ENCODE measurements at places on chromosomes 6 and 20. TPM values are rescaled to one million over a fixed set of nuclear protein-coding genes. Genes with fewer than 3 reads are reported as not detected.

FBXO5 gene
- total RNA-seq = 3.0 TPM

NHSL1 gene
- 2.1 TPM for total RNA-seq

TBXT gene
- not detected for total RNA-seq

RXRB gene
- total RNA-seq = 30.6 TPM

HLA-DPB1 gene
- 51.6 TPM for total RNA-seq

- no peak for DNase-seq
Observed at GRCh38 chr6:166206510-166207283, 39.0 kb upstream of the TBXT start.

- DNase-seq = no peak
Observed at GRCh38 chr20:63952210-63952535, 4.0 kb downstream of the UCKL1 start.

GRCh38 chr6:131947986-131948661 is 3.0 kb downstream of the CCN2 start:
- no peak for DNase-seq

DNA sequence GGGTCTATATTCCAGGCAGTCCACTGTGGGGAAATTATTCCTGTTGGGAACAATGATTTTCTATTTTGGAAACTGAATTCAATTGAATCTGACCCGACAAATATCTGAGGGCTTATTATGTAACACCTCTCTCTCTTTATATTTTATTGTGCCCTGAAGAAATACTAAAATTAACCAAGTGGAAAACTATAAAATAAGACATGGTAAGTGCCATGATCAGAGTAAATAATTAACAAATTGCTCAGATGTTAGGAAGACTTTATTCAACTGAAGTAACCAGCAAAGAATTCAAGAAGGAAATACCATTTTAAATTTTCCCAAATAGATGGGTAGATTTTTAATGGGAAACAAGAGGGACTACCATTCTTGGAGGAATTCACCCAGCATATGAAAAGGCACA is 632.9 kb downstream of the MAFB start:
- DNase-seq = no peak

- DNase-seq = peak; percentile 31
Observed at GRCh38 chr20:41232973-41233926, 84.3 kb downstream of the ZHX3 start.

- DNase-seq = no peak
Observed at GRCh38 chr6:67706388-67706787, 928.7 kb upstream of the ADGRB3 start.

DNA sequence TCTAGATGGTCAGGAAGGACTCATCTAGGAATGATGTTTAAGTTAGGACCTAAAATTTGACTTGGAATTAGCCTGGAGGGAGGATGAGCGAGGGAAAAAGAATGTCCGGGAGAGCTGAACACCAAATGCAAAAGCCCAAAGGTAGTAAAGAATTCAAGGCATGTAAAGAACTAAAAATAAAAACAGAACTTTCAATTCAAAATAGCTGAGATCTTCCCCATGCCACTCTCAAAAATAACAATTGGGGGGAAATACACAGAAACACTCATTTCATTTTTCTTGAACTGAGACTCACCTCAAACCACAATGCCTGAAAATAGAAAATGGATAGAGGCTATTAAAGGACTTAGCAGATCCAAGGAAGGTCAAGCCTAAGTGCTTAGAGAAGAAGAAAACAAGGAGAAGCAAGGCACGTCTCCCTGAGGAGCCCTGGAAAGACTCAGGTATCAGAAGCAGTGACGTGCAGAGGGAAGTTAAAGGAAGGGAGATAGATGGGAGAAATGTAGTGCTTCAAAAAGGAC is 10.4 kb downstream of the PXT1 start:
- no peak for DNase-seq

- DNase-seq = no peak
Observed at GRCh38 chr6:95364016-95364604, 213.2 kb upstream of the MANEA start.

- no peak for DNase-seq
Observed at GRCh38 chr6:41683273-41683522, 44.9 kb downstream of the MDFI start.
